ENCODE measurements at places on chromosomes 11 and 22.

DNA sequence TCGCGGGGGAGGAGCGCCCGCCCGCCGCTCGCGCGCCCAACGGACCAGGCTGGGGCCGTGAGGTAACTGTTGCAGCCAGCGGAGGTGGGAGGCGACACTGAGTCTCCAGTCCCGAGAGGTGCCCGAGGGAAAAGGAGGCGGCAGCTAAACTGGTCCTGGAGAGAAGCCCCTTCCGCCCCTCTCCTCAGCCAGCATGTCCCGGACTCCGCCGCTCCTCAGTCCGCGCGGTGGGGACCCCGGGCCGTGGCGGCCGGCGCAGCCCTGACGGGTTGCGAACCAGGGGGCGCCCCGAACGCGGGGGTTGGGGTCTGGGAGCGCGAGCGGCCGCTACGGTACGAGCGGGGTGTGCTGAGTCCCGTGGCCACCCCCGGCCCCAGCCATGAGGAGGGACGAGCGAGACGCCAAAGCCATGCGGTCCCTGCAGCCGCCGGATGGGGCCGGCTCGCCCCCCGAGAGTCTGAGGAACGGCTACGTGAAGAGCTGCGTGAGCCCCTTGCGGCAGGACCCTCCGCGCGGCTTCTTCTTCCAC is at the start of gene PDE3B:
PDE3B (plus strand) TSS at position 108 of the 529 bp plus-strand sequence; CDS start at position 380, 272 bp downstream.
- peak; percentile 87 for DNase-seq

DNA sequence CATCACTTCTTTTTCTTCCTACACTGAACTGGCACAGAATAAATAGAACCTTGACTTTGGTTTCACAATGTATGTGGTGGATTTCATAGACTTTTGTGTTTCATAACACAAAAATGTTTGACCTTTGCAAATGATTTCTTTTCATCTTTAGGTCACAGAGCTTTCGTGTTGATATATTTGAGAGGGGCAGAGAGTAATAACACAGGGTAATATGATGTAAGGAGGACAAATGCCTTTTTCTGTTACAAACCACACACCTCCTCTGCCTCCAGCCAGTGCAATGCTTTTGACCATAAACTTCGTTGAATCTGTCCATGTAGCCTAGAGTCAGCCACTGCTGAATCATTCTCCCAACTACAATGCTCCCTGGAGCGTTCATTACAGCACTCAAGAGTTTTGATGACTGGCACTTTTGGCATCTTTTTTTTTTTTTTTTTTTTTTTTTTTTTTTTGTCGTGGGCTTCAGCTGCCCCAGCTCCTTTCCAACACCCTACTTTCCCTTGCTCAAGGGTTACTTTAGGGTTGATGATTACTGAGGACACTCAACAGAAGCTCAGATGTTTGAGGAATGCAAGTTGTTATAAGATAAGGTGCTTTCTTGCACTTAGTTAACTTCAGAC is 11.4 kb upstream of the CAT start:
- no peak for DNase-seq

DNA sequence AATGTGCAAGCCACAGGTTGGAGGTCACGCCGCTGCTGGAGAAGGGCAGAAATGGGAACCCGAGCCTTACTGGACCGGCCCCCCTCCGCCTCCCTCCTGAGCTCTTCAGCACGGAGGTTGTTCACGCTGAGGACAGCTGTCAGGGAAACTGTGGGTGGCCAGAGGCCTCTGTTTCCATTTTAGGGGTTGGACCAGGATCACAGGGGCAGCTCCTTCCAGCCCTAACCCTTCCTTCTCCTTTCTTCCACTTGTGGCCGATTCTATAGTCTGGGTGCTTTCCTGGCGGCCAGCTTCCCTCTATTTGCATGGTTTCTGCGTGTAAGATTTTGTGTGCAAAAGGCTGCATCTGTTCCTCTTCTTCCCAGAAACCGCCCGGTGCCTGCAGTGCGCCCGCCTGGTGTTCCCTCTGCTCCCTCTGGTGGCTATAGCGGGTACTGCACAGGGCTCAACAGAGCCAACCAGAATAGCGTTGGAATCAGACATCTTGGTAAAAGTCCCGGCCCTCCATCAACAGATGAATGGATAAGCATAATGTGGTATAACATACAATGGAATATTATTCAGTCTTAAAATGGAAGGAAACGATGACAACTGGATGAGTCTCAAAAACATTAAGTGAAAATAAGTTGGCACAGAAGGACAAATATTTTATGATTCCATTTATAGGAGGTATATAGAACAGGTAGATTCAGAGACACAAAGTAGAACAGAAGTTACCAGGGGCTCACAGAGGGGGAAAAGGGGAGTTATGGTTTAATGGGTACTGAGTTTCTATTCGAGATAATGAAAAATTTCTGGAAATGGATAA is 8.4 kb upstream of the SLC22A8 start:
- DNase-seq, result peak; percentile 74

DNA sequence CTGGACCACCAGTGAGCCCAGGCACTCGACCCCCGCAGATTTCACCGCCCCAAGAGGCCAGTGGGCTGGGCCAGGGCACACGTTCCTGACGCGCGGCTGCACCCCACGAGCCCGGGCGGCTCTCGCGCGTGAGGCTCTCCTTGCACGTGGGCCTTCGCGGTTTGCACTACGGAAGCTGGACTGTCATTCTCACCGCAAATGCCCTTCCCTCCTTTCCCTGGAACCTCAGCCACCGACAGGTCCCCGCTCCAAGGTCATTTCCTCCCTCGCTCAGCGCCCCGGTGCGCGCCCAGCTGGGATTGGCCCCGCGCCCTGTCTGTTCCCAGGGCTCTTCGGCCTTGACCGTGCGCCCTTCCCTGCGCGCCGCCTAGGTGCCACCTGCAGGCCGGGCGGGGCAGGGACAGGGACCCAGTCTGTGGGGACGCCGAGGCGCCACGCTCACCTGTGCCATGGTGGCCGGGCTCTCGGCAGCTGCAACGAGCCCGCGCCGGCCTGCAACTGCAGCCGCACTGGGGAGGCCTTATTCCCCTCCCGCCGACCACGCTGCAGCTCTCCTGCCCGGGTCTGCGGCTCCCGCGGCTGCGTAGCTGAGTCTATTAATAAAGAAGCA is 2.1 kb upstream of the CPT1A start:
- DNase-seq, result peak; percentile 71

DNA sequence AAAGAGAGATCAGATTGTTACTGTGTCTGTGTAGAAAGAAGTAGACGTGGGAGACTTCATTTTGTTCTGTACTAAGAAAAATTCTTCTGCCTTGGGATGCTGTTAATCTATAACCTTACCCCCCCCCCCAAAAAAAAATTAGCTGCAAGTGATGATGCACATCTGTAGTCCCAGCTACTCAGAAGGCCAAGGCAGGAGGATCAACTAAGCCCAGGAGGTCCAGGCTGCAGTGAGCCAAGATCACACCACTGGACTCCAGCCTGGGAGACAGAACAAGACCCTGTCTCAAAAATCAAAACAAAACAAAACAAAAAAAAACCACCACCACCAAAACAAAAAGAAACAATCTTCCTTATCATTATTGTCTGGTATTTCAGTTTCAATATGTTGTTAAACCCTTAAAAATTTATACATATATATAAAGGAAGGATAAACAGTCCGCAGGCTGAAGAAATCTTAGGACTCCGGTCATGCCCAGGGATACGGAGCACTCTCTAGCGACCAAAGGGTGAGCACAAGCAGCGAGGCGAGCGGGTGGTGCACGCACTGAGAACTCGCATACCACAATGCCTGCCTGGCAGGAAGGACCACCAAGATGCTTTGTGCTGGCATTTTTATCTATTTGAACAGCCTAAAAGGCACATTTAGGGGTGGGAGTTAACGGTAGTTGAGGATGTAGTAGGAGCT is 6.4 kb downstream of the POLDIP3 start:
- DNase-seq, result no peak

GRCh38 chr11:105368711-105369110 is 229.1 kb upstream of the CARD18 start:
- DNase-seq, result no peak
